NCI-H1930 (cell line): ENCODE measurements at places on chromosomes 1 and 21.

DNA sequence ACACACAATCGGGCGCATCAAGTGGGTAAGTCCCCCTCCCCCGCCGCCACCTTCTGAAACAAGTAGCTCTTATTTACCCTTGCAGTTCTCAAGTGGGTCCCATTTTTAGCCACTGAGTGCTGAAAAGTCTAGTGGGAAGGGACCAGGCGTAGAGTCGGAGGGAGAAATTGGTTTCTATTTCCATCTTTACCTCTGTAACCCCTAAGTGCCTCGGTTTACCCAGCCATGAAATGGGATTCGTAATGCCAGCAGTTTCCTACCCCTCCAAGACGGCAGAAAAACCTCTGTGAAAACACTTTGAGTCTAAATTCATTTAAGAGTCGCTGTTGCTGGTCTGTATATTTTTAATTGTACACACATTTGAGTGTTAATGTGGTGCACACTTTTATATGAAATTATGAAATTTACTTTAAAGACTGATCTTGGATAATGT lies 928 bp downstream of the TLCD4 start:
- DNase-seq: no peak

DNA sequence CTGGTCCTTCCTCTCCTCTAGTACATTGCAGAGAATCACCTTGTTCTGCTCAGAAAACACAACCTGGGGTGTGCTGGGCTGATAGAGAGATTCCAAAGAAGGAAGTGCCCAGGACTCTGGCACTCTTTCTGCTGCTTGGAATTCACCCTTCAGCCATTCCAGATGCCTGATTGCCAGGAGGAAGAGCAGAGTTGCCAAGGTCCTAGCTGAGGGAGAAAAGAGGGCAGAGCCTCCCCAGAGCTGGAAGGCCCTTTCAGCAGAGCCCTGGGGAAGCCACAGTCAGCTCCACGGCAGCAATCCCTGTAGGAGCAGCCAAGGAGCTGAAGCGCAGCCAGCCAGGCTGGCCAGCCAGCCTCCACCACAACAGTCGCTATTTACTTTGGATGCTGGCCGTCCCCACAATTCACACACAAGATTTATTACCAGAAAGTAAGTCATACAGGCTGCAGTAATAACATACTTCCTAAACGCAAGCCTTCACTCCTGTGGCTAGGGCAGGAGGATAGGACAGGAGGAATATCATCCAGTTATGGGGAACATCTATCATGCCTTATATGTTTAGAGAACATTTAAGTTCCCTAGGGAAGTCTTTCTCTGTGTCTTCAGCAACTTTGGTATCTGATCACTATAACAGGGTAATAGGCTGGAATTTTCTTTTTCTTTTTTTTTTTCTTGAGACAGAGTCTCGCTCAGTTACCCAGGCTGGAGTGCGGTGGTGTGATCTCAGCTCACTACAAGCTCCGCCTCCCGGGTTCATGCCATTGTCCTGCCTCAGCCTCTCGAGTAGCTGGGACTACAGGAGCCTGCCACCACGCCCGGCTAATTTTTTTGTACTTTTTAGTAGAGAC lies 36.6 kb upstream of the SLC44A3 start:
- no peak for DNase-seq

DNA sequence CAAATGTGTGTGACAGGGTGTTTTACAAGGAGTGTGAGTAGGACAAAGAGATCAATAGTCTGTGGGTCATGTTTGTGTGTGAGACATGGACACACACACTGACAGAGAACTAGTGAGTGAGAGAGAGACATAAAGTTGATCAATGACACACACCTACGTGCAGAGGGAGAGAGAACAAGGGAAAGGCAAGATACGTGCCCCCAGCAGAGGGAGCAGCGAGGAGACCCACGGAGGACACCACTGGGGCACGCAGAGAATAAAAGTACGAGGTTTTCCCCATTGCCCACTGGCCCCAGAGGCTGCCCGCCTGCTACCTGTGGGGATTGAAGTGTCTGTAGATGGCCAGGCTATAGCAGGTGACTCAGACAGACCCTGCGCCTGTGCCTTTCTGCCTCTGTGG lies 130.2 kb upstream of the CSF3R start:
- no peak for DNase-seq

DNA sequence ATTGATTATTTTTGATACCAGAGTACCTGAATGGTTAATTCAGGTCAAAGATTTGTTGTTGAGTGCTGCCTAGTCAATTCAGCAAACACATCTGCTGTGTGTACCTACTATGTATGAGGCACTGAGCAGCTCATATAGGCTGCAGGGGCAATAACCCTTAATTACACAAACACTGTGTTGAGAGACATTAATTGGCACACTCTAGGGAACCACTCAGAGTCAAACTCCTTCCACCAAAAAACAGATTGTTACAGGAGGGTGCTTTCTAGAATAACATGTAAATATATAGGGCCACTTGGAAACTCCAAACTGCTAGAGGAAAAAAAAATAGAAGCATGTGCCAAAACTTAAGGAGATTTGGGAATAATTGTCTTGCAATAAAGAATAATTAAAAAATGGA lies 31.3 kb downstream of the UBE2U start:
- DNase-seq: peak; percentile 17

GRCh38 chr1:55304229-55304740 lies 89.1 kb upstream of the USP24 start:
- no peak for DNase-seq
